ENCODE measurements at places on chromosomes 11 and 22.
A peak's percentile ranks its signal among the peaks of the same experiment; 100 is the strongest.

DNA sequence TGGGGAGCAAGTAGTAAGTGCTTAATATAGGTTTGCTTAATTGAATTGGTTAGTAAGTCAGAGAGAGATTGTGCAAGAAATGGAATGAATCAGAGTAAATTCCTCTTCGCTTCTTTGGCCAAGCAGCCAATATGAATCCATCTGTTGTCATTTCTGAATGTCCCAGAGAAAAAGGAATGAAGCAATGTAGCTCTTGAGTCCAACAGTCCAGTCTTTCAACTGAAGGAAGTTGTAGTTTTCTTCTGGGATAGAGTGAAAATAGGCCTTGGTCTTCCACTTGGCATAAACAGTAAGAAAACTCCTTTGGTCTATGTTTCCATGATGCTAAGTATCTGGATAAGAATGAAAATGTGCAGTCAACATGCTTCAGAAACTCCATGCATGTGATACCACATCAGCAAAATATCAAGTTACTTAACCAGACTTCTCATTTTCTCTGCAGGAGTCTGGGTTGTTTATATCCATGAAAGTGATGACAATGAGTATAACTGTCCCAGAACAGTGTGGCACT is 1.8 kb upstream of the FIBIN start:
- peak; percentile 38 for DNase-seq

GRCh38 chr22:39498368-39498767 is 3.7 kb upstream of the MIEF1 start:
- no peak for DNase-seq

- DNase-seq: no peak
These were observed 224.3 kb downstream of the OR4A5 start for GRCh38 chr11:54930930-54931329.

GRCh38 chr11:71330996-71331395 is 78.6 kb upstream of the SHANK2 start:
- no peak for DNase-seq

- no peak for DNase-seq
These were observed at the start of gene TBX10 for GRCh38 chr11:67639438-67639859. TSS of gene TBX10 (minus strand) at chr11:67639763. CDS start at chr11:67639472, 291 bp downstream.

DNA sequence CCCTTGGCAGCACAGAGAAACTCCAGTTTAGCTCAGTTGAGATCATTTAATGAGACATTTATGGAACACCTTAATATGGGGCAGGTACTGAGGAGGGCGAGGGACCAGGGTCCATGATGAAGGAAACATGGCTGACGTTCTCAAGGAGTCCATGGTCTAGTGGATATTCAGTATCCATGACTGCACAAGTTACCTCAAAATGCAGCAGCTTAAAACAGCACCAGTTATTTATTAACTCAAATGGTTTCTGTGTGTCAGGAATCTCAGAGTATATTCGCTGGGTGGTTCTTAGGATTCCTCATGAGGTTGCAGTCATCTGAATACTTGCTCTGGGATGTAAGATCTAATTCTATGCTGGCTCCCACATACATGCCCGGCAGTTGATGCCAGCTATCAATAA is 346.8 kb downstream of the LARGE1 start:
- DNase-seq: no peak

DNA sequence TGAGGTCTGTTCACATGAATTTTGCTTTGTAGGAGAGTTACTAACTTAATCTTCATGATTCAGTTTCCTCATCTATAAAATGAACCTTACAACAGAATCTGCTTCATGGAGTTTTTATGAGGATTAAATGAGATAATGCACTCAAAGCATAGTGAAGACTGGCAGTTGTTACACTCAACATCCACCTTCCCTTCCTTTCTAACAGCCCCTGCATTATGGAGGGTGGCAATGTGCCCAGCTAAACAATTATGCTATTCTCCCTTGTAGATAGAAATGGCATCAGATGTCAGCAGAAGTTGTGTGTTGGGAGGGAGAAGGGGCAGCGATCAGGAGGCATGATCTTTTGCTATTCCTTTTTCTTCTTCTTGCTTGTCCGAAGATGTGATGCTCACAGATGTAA is 6.5 kb downstream of the POU2AF1 start:
- no peak for DNase-seq

DNA sequence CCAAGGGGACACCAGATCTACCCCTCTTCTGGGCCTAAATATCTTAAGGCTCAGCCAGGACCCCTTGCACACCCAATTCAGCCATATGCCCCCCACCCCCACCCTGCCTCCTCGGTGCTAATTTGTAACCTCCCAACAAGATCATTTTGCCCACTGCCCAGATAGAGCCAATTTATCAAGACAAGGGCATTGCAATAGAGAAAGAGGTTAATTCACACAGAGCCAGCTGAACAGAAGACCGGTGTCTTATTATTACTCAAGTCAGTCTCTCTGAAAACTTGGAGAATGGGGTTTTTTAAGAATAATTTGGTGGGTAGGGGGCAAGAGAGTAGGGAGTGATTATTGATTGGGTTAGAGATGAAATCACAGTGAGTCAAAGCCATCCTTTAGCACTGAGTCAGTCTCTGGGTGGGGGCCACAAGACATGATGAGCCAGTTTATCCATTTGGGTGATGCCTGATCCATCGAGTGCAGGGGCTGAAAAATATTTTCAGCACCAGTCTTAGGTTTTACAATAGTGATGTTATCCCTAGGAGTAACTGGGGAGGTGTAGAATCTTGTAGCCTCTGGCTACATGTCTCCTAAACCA is 9.9 kb upstream of the CAPN5 start:
- no peak for DNase-seq

DNA sequence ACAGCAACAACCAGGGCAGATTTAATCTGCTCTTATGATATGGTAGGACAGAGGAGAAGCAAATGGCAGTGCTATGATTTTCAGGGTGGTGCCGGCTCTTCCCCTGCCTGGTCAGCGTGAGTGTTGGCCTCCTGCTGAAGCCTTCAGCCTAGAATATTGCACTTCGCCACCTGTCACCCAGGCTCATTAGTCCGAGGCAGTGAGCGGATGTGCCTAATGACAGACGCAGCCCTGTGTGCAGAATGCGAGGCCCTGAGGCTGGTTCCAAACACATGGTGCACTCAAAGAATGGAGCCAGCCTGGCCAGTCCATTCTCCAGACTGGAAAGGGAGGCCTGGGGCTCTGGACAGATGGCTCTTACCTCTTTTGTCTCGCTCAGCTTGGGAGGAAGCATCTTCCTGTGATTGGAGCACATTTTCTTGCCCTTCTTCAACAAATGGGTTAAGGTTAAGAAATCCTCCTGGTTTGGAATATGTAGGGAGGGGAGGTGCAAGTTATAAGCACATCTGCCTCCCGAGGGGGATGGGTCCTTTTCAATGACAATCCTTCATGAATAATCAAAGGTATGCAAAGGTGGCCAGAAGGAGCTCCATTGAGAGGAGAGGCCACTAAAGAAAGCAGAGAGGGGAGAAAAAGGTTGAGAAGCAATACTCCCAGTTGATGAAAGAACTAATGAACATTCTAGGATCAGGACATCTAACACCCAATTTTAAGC is 39.7 kb upstream of the GALNT18 start:
- DNase-seq: no peak

GRCh38 chr22:41240377-41241132 is at the start of gene CHADL:
TSS of gene CHADL (minus strand) at chr22:41240931. CDS start at chr22:41240881, 50 bp downstream.
- peak; percentile 63 for DNase-seq

DNA sequence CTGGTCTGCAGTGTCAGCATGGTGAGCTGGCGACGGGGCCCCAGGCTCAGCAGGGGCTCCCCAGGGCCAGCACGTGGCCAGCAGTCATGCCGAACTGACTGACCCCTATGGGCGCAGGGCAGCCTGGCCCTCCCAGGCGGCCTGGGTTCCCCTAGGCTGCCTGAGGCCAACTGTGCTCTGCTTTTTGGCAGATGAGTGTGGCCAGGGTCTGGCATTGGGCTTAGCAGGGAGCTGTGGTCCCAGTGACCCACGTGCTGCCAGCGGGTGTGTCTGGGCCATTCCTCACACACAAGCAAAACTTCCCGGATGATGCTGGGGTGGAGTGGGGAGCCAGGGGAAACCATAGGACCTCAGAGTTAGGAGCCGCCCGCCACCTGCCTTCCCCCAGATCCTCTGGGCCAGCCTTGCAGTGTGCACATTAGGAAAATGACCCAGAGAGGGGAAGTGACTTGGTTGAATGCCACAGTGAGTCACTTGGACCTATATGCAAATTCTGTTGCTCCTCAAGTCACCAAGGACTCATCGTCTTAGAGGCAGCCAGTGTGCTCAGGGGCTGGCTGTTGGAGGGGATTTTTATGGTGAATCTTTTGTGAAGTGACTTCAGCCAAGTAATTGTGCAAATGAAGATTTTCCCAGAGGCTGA is 6.5 kb downstream of the ADORA2A start:
- DNase-seq: peak; percentile 58

DNA sequence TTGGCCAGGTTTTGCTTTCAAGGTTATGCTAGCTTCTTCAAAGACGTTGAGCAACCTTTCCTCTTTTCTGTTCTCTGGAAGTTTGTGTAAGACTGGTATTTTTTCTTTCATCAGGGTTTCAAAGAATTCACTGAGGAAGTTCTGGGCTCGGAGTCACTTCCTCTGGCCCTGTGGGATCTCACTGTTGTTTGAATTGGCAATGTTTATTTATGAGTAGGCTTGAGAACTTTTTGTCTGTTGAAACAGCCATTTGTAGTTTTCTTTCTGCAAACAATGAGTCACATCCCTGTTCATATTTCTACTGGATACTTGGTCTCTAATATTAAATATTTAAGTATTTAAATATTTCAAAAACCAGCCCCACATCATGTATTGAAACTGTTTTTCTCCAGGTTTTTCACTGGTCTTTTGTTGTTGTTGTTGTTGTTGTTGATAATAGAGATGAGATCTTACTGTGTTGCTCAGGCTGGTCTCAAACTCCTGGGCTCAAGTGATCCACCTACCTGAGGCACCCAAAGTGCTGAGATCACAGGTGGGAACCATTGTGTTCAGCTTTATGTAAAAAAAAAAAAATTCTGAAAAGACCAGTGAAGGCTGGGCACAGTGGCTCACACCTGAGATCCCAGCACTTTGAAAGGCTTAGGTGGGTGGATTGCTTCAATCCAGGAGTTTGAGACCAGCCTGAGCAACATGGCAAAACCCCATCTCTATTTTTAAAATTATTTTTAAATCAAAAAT is 26.9 kb downstream of the SUSD2 start:
- peak; percentile 93 for DNase-seq

- DNase-seq: no peak
These were observed 7.5 kb upstream of the FOLR2 start for GRCh38 chr11:72209101-72209500.

DNA sequence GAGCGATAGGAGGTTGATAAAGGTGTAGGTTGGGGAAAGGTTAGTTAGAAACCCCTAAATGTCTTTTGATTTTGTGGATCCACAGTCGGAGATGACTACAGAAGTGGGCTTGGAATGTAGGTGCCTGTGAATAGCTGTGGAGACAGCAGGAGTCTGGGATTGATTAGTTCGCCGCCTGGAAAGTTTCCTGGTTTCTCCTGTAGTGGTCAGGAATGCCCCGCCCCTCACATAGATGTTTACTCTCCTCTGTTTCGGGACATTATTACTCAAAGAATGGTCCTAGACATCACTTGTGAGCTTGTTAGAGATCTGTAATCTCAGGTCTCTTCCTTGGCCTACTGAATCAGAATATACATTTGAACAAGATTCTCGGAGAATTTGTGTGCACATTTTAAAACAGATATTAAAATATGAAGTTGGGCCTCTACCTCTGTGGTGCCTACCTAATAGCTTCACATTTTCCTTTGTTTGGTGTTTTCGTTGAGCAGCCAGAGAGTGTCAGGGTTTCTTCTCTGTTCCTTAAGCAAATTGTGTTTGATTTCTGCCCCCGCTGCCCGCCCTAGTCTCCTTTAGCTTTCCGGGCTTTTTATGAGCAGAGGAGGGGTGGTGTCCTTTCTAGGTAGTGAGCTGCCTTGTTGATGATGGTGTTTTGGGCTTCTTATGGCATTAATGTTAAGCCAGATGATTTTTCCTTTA is 89.4 kb downstream of the PPP6R3 start:
- no peak for DNase-seq

DNA sequence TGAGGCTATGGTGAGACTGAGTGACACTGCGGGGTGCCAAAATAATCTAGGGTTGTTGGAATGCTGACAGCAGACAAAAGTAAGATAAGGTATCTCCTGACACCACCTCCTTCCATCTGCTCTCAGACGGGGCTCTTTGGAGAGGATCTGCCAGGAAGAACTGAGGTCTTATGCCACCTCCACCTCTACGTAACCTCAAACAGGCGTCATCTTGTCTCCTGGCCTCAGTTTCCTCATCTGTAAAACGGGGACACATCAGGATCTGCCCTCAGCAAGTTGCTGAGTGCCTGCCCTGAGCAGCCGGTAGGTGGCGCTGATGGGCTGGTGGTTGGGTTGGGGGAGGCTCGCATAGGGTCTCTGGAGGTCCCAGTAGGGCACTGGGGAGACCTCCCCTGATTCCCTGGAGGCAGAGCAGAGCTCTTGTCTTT is 1.7 kb upstream of the MYEOV start:
- DNase-seq: peak; percentile 42

DNA sequence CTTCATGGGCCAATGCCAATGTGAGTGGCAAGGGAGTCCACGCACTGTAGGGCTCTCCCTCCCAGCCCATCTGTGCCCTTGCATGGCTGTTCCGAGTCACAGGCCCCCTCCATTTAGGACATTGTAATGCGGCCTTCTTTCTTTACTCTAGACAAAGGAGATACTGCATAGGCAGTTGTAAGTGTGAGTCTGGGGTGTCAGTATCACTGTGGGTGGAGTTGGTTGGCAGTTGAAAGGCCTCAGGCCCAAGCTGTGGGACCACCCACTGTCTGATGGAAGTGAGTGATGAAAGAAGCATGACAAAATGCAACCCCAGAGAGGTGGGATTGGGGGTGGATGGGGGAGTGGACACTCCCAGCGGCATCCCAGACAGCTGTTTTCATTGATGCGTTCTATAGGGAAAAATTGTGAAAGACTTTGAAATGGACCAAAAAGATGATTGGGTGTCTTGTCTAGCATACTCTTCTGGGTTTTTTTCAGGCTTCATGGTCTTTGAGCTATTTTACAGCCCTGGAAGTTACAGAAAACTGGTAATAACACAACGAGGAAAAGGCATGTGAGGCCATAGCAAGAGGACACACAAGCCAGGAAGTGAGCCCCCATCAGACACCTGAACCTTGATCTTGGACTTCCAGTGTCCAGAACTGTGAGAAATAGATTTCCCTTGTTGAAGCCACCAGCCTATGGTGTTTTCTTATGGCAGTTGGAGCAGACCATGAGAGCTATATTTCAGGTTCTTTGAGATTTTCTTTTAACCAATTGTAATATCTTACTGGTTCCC is 114.6 kb downstream of the NECTIN1 start:
- no peak for DNase-seq

GRCh38 chr11:128734103-128734831 is 40.4 kb downstream of the FLI1 start:
- no peak for DNase-seq

DNA sequence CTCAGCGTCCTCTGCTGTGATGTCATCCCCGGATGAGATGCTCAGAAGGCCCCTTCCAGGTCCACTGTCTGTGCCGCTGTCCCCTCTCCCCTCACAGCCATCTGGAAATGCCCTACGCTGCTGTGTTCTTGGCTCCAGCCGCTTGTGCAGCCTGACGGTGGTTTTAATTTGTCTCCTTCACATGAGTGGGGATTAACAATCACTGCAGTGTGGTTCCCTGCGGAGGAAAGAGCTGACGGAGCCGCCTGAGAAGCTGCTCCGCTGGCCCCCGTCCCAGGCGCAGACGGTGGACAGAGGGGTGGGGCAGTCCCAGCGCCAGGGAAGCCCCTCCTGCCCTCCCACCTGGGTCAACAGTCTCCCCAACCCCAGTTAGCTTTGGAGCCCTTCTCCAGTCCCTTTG is 67.5 kb upstream of the PHF21B start:
- DNase-seq: peak; percentile 49
